ENCODE measurements at places on chromosomes 2 and 18.

GRCh38 chr2:48198371-48198770 is 292.1 kb upstream of the FBXO11 start:
- DNase-seq: no peak

DNA sequence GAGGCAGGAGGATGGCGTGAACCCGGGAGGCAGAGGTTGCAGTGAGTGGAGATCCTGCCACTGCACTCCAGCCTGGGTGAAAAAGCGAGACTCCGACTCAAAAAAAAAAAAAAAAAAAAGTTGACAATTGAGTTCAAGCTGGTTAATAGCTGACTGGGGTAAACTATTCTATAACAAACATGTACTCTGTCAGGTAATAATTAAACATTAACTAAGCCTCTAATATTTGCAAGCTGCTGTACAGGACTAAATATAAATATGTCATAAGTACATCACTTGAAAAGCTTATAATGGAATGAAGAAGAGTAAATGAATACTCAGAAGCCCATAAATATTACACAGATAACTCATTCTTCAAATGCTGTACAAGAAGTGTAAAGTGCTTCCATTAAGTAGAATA is 190.4 kb upstream of the CRIM1 start:
- DNase-seq: no peak

DNA sequence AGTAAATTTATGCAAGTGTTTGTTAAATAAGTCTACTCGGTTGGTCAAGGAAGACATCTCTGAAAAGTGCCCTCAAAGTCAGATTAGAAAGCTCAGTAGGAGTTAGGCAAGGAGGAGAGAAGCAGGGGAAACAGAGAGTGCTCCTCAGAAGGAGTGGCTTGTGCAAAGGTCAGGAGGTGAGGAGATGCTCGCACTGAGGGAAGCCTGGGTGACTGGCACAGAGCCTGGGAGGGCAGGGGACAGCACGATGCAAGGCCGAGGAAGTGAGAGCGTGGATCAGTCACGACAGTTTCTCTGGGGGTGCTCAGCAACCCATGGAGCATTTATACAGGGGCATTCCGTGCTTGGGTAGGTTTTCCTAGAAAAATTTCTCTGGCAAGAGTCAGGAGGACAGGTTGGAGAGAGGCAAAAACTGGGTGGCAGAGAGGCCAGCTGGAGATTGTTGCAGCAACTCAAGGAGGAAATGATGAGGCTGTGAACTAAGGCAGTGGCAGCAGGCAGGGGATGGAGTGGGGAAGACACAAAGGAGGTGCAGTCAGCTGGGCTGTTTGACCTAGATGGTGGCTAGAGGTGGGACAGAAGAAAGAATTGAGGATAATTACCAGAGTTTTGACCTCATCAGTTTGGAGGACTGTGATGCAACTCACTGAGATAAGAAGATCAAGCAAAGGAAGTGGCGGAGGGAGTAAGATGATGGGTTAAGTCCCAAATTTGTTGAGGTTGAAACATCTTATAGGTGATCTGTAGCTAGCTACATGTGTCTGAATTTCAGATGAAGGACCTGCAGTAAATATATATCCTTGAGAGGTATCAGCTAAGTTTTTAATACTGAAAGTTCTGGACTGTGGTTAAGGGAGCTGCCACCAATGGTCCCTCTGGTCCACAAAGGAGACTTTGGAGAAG is 52.4 kb downstream of the BCL2 start:
- DNase-seq: no peak

GRCh38 chr2:64854773-64855237 is 134.4 kb upstream of the SLC1A4 start:
- no peak for DNase-seq

DNA sequence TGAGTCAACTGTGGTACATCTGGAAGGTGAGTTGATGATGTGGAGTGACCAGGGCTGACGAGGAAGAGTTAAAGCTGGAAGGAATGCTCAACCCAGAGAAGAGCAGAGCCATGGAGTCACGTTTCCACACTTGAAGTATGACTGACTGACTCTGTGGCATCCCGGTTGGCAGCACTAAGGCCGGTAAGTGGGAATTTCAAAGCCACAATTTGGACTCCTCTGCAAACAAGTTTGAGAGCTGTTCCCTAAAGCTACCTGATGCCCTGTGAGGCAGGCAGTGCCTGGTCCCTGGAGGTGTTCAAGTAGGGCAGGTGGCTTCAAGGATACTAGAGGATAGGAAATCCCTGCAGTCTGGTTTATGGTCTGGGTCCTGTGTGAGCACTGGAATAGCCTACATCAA is 69.3 kb upstream of the ITGB6 start:
- no peak for DNase-seq

DNA sequence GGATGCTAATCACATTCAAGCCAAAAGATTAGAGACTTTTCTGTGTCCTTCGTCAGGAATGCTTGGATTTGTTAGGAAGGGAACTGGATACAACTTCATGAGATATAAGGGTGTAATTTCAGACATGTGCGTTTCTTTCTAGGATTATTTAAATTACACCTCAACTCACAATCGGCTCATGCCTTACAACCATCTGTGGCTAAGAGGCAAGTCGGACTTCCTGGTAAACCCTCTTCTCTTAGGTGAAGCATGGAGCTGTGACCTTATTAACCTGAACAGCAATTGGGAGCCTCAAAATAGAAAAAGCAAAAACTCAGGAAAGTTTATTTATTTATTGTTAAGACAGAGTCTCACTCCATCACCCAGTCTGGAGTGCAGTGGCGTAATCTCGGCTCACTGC is 61.8 kb downstream of the SEMA4F start:
- no peak for DNase-seq

DNA sequence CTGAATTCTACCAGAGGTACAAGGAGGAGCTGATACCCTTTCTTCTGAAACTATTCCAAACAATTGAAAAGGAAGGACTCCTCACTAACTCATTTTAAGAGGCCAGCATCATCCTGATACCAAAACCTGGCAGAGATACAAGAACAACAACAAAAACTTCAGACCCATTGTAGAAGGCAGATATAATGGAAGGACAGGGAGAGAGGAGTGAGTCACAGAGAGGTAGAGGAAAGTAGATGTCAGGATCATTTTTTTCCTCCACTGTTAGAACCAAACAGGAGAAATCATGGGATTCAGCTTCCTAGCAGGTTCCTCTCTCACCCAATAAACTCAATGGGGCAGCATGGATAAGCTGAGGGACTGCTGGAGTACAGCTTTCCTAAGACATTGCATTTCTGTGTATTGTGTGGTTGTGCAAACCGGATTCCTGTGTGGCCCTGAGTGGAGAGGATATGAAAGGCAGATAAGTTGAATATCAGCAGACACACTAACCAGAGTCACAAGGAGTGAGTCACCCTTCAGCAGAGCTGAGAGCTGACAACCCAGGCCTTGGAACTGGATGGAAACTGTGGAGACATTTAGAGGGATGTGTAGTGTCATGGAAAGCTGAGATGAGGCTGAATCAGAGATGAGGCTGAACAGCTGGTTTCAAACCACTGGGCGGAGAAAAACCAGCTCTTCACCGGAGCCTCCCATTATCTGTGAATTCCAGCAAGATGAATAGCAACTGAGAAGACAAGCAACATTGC is 60.9 kb upstream of the MMADHC start:
- no peak for DNase-seq

DNA sequence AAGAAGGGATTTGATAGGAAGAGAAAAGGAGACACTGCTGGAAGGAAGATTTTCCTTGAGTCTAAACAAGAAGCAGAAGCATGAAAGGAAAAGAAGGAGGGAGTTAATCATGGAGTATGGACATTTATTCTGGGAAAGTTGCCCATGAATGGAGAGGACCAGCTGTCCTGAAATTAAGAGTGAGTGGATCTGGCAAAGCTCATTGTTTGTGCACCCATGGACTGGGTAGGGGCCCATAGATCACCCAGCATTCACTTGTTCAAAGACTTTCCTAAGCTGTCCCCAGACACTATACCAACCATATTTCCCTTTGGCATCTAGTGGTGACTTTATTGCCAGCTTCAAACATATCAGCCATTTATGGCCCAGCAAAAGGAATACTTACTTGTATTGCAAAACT is 422.7 kb downstream of the FBXO15 start:
- DNase-seq: no peak

GRCh38 chr2:223993634-223994232 is 36.5 kb downstream of the MRPL44 start:
- DNase-seq: no peak

GRCh38 chr18:22363867-22364463 is 53.8 kb downstream of the CTAGE1 start:
- no peak for DNase-seq
